ENCODE measurements at places on chromosomes 12 and 14. TPM values are rescaled to one million over a fixed set of nuclear protein-coding genes. Genes with fewer than 3 reads are reported as not detected.

Gene TEAD4
- total RNA-seq: 7.7 TPM

Gene DENND5B
- 68.3 TPM for total RNA-seq

Gene TSHR
- total RNA-seq: not detected

Gene NEUROD4
- total RNA-seq: not detected

Gene SLC35F4
- total RNA-seq: not detected

Gene NRXN3
- 0.28 TPM for total RNA-seq

Gene DPPA3
- total RNA-seq: not detected

Gene C12orf54
- 0.95 TPM for total RNA-seq

Gene REP15
- 1.5 TPM for total RNA-seq

Gene HCAR1
- total RNA-seq: 0.57 TPM

Gene CARMIL3
- 1.3 TPM for total RNA-seq

Gene SMIM41
- 3.2 TPM for total RNA-seq

Gene FAM181A
- total RNA-seq: 0.82 TPM

Gene CCDC196
- not detected for total RNA-seq

Gene POTEM
- not detected for total RNA-seq

Gene CLEC7A
- 3.6 TPM for total RNA-seq

Gene GPRC5A
- total RNA-seq: 24.1 TPM

Gene VSIG10
- 24.7 TPM for total RNA-seq

Gene RPL10L
- not detected for total RNA-seq

Gene EIF2S3B
- total RNA-seq: 0.81 TPM

Gene LRP1-AS
- total RNA-seq: not detected

Gene KRT72
- not detected for total RNA-seq

Gene RNF212B
- not detected for total RNA-seq

Gene FGF6
- not detected for total RNA-seq

Gene NTS
- 0.15 TPM for total RNA-seq
